ENCODE measurements at places on chromosomes 3 and 15. TPM values are rescaled to one million over a fixed set of nuclear protein-coding genes. Genes with fewer than 3 reads are reported as not detected.
A peak's percentile ranks its signal among the peaks of the same experiment; 100 is the strongest.

DNA sequence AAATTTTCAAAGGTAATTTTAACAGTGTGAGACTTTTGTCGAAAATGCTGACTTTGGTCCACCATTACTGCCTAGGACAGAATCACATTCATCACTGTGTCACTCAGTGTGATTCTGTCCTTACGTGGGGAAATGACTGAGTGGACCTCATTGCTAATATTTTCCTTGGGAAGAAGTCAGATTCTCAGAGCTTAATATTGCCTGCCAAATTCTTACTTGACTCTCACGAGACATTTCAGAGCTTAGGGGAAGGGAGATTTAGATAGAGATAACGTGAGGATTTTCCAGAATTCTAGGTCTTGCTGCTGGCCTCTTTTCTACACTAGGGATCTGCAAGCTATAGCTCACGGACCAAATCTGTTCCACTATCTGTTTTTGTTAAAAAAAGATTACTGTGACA, 270.4 kb downstream of the SUCLG2 start:
- DNase-seq, result peak; percentile 73

- no peak for DNase-seq
Observed at GRCh38 chr15:77384589-77385359, 35.1 kb downstream of the PEAK1 start.

GRCh38 chr3:37709946-37710640, 151.6 kb upstream of the CTDSPL start:
- DNase-seq, result no peak

Gene EPHA6
- total RNA-seq, result not detected

DNA sequence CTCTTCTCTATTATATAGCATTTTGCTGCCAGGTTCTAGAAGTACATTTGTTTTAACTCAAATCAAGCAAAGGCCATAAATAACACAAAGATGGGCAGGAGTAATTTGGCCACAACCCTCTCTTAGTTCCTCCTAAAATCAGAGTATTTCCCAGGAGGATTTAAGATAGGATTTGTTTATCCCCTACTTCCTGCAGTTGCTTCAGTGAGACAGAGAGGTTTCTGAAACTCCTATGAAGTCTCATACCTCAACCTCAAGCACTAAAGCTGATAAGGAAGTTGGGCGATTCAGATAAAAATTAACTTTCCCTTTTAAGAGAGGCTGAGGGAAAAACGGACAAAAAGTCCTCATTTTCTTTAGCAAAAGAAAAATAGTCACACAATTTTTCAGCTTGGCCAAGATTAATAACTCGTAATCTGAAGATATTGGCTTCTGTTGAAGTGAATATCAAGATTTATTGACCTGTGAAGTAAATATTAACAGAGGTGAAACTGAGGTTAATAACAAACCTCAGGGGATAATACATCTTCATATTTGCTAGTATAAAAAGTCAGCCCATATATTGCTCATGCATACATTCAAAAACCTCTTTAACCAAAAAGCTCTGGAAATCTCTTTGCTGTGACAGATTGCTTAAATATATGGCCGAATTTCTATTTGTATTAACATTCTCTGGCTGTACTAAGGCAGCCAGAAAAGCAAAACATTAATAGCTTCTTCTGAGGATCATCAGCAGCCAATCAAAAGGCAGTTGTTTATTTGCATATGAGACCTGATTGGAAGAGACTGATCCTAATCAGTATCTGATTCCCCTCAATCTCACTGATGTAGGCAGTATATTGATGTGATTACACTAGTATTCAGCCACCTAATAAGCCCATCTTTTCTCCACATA, 90.6 kb upstream of the GADL1 start:
- peak; percentile 27 for DNase-seq

Gene CPNE9
- total RNA-seq, result not detected

Gene SOX14
- not detected for total RNA-seq

Gene MAP2K5
- 9.6 TPM for total RNA-seq

DNA sequence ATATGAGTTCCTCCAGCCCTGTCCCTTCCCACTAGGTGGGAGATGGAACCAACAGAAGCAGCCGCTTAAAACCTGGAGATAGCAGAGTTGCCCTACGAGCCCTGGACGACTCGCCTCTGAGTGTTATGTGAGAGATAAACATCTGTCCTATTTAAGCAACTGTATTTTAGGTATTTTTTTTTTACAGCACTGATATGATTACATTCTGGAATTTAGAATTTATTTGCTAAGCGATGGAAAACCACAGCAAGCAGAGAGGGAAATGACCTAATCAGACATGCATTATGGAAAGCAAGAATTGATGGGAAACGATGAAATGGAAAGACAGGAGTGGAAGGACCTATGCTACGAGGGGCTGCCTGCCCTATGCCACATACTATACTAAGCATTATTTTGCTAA, 379.0 kb upstream of the IL12A start:
- no peak for DNase-seq

GRCh38 chr15:52737720-52738119, 52.4 kb downstream of the ONECUT1 start:
- DNase-seq, result no peak

DNA sequence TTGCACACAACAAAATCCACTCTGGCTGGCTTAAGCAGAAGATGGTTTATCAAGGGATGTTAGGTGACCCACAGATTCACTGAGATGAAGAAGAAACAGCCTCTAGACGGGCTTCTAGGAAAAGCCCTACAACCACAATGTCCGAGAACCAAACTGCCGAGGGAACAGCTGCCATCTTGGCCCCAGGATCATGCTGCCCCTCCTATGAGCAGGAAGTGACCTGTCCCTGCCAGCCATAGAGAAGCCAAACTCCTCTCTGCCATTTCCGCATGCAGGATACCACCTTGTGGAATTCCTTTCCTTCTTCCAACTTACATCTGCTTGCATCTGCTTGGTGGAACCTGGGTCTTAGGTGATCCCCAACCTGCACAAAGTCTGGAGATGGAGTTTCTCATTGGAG, 11.4 kb upstream of the POMGNT2 start:
- no peak for DNase-seq

Gene SLC7A14
- 6.1 TPM for total RNA-seq

Gene EIF2B5
- 28.1 TPM for total RNA-seq

Gene DLEC1
- 0.09 TPM for total RNA-seq

Gene CGNL1
- total RNA-seq, result 11.0 TPM

DNA sequence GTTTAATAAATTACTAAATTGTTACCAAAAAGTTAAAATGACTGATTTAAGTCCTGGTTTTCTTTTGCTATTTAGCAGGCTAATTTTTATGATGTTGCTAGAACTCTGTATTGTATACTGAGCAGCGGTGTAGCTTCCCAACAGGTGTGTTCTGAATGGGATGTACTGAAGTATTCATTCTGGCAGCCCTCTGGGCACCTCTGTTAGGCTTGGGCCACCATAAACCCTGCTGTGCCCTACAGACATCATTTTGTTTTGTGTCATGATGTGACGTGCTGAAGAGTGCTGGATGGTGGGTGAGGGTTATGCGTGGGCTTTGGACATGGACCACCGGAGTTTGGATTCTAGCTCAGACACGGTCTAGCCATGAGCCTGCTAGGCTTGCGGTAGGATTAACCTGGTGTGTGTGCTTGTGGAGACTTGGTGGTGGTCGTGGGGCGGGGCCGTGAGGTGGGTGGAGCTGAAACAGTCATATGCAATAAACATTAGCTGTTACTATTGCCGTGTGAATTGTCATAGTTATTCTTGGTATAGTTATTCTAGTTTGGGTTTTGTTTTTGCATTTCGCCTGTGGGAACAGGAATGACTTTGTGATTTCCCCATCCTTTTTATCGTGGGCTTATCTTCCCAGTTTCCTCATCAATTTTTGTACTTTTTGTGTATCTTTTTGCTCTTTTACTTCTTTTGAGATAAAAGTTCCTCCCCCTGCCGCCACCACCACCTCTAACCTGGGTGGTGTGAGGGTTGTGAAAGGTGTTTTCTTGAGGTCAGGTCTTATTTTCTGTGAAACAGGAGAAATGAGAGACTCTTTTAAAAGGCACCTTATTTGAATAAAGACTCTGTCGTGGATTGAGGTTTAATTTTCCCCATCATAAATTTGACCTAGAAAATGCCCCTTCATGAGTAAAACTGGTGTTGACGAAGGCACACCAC, 93.7 kb downstream of the MCTP2 start:
- DNase-seq, result no peak

Gene CKMT1A
- total RNA-seq, result not detected

Gene IGF1R
- total RNA-seq, result 13.2 TPM

DNA sequence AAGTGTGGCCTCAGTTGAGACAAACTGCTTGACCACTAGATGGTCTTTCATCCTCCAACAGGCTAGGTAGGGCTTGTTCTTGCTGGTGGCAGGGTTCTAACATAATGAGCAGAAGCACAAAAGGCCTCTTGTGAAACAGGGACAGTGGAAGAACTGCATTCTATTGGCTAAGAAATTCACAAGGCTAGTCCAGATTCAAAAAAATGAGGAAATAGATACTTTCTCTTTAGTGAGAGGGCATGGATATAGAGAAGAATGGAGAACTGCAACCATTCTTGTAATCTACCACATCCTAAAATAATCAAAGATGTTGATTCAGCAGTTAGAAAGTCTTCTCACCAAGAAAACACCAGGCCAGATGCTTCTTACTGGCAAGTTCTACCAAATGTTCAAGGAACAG, 143.7 kb upstream of the LRIG1 start:
- no peak for DNase-seq

Gene CHRNB4
- not detected for total RNA-seq

GRCh38 chr3:170638988-170639387, 53.1 kb upstream of the SLC7A14 start:
- no peak for DNase-seq

Gene GOLGA8T
- not detected for total RNA-seq

GRCh38 chr15:84750583-84751092, 2.2 kb downstream of the ZNF592 start:
- no peak for DNase-seq

GRCh38 chr15:80240276-80240675, 11.7 kb downstream of the CTXND1 start:
- DNase-seq, result no peak

Gene GOLGA6L9
- total RNA-seq, result 1.2 TPM

Gene GHRL
- not detected for total RNA-seq

Gene HIGD1A
- total RNA-seq, result 75.1 TPM

- DNase-seq, result no peak
Observed at GRCh38 chr3:141020143-141020830, 30.9 kb upstream of the SPSB4 start.

DNA sequence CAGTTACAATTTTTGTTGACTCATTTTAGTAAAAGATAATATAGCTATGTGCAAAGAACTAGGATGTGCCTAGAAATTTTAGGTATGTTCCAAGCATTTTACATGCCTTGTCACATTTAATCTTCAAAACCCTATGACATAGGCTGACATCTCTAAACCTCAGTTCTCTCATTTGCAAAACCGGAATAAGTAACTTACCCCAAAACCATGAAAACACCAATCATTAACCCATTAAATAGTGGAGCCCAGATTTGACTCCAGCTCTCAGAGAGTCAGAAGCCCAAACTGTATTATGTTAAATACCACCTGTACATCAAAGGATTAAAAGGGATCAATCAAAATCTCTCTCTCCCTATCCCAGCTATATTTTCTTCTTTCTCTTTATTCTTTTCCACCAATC, 36.6 kb downstream of the GSK3B start:
- DNase-seq, result no peak

GRCh38 chr3:22608093-22608492, 595.0 kb upstream of the UBE2E2 start:
- DNase-seq, result no peak

Gene OXTR
- 6.1 TPM for total RNA-seq

Gene GMNC
- total RNA-seq, result not detected

- no peak for DNase-seq
Observed at GRCh38 chr15:57797568-57798267, 91.2 kb downstream of the POLR2M start.

DNA sequence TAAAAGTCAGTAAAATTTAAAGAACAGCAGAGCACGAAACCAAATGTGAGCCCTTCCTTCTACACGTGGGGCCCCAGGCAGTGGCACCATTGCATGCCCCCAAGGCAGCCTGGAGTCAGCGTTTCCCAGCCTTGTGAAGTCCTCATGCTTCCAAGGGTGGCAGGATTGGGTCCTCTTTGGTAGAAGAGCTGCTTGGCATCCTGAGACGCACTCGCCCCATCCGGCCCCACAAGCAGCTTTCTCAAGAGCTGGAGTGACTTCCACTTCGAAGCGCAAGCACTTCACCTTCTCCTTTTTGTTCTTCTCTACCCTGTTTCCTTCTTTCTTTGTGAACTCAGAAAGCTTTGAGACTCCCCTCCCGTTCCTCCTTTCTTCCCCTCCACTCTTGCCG, 34.7 kb downstream of the ZNF710 start:
- DNase-seq, result no peak

Gene PRICKLE2
- total RNA-seq, result 22.0 TPM

GRCh38 chr3:47573190-47574172, 5.2 kb downstream of the CSPG5 start:
- no peak for DNase-seq

GRCh38 chr3:43632269-43632733, 10.5 kb upstream of the ANO10 start:
- DNase-seq, result peak; percentile 81

Gene GPR27
- total RNA-seq, result 0.25 TPM
